ENCODE measurements at places on chromosomes 1 and 21.

DNA sequence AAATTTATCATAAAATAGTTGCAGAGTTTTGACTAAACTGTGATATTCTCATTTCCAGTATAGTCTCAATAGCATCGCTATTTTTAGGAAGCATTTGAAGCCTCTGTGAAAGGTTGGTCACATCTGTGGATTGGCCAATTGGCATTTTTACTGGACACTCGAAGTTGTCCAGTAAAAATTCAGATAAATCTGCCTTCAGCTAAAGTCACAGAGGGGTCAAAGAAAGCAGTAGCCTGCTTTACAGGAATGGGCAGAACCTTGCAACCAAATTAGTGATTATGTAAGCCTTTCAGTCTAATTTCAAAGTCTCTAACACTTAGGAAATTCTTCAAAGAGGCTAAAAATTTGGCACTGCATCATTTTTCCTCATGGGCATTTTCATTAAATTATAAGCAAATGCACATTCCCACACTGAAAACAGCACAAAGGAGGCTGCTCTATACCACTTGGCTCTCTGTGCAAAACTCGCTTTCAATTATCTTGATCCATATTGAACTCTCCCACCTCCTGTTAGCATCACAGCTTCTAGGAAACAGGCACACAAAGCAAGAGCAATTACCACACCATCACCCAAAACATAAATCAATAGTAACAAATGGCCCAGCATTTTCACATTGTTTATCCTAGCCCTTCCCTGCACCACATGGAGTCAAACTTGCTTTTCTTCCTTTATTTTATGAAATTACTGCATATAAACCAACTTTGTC lies 318.5 kb upstream of the DUSP10 start:
- DNase-seq = no peak

DNA sequence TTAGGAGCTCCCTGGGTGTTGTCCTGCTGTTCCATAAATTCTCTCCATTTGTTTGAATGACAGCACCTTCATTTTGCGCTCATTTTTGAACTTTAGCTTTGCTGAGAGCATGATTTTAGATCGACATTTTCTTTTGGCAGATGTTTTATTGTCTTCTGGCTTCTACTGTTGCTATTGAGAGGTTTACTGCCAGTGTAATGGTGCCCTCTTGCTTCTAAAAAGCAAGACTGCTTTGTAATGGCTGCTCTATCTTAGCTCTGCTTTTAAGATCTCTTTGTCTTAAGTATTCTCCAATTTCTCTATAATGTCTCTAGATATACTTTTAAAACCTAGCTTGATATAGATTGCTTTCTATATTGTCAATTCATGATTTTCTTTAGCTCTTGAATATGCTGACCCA lies 27.8 kb downstream of the THEM4 start:
- no peak for DNase-seq

GRCh38 chr1:170630977-170631376 lies 33.0 kb upstream of the PRRX1 start:
- no peak for DNase-seq

- DNase-seq = no peak
These were observed 27.7 kb downstream of the RGS1 start for GRCh38 chr1:192603218-192603787.

DNA sequence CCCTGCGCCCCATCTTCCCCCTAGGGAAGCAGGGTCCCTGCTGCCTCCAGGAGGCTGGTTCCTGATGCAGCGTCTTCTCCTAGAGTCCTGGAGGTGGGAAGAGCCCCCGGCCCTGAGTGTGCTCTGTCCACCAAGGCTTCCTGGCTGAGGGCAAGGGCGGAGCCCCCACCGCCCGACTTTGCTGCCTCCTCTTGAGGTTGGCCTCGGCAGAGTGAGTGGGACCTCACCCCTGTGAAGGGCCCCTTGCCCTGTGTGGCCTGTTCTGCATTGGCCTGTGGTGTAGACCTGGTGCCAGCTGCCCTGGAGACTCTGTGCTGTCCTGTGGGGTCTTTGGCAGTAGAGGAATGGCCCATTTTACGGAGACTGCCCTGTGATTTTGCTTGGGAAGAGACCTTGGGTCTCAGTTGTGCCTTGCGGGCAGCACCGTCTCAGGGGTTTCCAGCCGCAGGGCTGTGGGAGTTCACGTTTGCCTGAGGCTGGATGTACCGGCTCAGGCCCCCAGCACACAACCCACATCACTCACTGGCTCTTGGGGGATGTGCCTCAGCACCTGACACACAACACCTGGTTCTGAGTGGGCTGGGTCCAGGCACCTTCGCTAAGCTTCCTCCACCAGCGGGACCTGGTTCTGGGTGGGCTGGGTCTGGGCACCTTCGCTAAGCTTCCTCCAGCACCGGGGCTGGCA lies 73.6 kb downstream of the SKI start:
- no peak for DNase-seq

DNA sequence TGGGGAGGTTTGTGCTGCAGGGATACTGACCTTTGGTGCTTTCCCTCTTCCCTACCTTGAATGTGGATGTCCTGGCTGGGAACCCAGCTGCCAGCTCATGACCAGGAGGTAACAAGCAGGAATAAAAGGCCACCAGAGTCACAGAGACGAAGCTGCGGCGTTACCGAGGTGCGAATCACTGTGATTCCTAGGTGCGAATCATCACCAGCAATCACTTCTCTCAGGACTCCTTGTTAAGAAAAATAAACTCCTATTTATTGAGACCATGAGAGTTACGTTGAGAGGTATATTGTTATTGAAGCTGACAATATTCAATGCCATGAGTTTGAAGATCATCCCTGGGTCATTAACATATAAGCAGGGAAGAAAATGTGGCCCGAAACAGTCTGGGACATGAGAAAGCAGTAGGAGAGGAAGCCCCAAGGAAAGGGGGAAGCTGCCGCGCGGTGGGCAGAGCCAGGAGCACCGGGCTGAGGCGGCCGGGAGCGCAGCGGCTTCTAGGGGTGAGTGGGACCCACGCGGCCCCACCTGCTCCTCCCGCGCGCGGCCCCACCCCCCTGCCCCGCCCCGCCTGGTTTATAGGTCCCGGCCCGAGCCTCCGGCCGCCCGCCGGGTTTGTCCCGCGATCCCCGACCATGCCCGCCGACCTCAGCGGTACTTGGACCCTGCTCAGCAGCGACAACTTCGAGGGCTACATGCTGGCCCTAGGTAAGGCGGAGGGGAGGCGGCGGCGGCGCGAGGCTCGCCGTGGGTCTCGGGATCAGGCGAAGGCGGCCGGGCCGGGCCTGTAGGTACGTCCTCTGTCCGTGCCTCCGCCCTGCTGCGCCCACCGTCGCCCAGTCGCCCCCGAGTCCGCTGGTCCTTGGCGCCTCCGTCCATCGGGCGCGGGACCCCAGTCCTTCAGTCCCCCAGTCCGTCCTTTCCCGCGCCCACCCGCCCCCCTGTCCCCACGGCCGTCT lies at the start of gene RBP7:
Gene RBP7, plus strand, starts transcription at position 605 of the 959 bp plus-strand sequence. Its CDS starts 31 bp downstream, at position 636.
- no peak for DNase-seq

DNA sequence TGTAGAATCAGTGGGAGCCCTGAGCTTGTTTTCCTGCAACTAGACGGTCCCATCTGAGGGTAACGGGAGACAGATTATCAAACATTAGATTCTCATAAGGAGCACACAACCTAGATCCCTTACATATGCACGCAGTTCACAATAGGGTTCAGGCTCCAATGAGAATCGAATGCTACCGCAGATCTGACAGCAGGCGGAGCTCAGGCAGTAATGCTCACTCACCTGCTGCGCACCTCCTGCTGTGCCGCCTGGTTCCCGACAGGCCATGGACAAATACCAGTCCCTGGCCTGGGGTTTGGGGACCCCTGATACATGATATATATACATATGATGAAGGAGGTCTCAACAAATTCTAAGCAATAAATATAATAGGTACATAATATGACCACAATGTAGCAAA lies 19.7 kb upstream of the SMIM12 start:
- DNase-seq = no peak

DNA sequence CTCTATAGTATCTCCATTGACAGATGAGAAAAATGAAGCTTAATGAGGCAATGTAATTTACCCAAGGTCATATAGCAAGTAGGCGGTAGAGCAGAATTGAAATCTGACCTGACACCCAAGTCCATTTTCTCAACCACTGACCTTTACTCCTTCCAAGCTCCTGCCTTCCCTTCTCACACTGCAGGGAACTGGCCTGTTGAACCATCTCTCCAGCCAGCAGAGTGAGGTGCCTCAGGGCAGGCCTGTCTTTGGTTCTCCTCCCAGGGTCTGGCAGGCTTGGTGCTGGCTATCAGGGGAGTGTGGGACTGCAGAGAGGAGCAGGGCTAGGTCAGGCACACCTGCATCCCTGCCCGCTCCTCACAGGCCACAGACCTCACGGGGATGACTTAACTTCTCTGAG lies 126.8 kb downstream of the BEND5 start:
- no peak for DNase-seq

GRCh38 chr1:79822053-79822452 lies 815.5 kb upstream of the ADGRL4 start:
- no peak for DNase-seq

DNA sequence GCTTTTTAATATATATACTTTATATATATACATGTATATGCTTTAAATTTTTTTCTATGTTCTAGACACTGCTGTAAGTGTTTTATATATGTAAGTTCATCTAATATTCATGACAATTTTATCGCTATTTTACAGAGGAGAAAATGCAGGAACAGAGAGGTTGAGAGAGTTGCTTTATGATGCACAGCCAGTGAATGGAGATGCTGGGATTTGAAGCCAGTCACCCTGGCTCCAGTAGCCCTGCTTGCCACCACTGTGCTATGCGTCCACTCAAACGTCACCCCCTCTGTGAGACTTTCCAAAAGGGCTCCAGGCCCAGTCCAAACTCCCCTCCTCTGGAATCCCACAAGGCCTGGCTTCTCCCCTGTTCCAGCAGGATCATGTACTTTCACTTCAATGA lies 91.0 kb upstream of the GRIK3 start:
- DNase-seq = no peak

GRCh38 chr1:182392050-182393028 lies 749 bp upstream of the GLUL start:
- peak; percentile 58 for DNase-seq

- DNase-seq = no peak
These were observed 49.7 kb upstream of the HMGB4 start for GRCh38 chr1:33814166-33814565.

GRCh38 chr1:46013581-46013980 lies 118.8 kb downstream of the PIK3R3 start:
- DNase-seq = no peak

DNA sequence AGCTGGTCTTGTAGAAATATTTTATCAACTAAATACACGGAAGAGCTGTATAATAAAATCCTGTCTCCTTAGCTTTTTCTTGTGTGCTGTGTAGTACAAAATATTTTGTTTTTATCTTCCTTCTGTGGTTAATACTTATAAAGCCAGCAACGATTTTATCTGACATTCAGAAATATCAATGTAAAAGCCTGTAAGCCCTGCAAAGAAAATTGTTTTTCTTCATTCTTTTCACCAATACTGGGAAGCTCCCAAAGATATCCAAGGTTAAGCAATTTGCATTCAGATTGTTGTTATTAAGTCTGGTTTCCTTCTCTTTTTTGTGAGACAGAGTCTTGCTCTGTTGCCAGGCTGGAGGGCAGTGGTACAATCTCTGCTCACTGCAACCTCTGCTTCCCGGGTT lies 38.0 kb upstream of the KIF26B start:
- DNase-seq = no peak

DNA sequence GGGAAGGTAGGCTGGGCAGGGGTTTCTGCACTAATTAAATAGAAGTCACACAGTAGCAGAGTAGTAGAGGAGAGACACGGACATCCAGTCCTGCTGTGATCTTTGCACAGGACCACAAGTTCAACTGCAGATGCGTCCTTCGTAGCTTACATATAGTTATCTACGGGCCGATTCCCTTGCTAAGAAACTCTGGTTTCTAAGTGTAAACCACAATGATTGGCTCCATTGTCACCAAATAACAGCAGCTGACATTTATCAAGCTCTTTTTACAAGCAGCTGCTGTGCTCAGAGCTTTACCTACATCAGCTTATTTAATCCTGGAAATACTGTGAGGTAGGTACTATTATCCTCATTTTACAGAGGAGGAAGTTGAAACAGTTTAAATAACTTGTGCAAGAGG lies 3.1 kb downstream of the SLC45A3 start:
- DNase-seq = no peak

DNA sequence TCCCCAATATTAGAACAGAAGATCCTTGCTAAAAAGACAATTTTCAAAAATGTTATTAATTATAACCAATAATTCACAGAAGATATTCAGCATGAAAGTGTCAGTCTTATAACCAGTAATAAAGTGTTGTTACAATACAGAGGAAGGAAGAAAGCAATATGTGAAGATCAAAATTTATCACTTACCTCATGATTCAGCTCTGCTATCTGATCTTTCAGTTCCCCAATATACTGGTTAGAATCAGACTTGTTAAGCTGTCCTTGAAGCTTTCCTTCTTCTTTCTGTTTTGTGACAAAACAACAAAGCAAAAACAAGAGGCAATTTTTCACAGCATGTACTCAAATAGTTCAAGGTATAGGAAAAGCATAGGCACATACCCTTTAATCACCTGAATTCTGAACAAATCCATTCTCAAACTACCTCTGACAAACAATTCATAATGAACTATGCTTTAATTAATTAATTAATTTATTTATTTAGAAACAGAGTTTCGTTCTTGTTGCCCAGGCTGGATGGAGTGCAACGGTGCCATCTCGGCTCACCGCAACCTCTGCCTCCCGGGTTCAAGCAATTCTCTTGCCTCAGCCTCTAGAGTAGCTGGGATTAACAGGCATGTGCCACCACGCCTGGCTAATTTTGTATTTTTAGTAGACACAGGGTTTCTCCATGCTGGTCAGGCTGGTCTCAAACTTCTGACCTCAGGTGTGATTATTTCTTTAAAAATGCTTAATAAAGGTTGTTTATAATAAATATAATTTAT lies 76.9 kb upstream of the GFI1 start:
- no peak for DNase-seq
